Activated CD4-positive, CD25-positive, alpha-beta regulatory T cell (primary cell): ENCODE measurements at places on chromosomes 5 and 9.

DNA sequence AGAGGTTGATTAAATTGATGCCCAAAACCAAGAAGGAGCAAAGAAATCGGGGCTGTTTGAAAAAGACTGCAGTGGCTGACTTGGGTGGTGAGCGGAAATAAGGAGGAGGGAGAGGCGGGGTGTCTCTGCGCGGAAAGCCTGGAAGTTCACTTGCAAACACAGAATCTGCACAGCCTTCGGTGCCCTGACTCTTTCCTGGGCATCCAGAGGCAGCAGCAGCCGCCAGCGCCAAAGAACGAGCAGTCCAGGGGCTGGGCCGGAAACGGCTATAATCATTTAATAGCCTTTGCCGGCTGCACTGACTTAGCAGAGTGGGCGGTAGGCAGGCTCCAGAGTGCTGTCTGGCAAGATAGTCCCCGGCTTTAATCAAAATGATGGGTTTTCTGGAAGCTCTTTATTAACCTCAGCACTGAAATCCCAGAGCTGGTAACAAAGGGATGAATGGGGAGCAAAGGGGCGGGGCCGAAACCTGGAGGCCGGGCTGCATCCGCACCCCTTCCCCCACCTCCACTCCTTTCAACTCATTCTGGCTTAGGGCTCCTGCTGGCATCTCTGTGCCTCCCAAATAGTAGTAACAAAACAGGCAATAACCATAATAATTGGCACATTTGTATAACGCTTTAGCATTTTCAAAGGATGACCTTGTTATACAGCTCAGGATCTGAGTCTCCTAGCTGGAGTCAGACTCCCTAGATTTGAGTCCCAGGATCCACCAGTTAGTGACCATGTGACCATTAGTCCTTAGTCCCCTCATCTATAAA is 35.7 kb downstream of the PCDHAC2 start:
- no peak for DNase-seq

GRCh38 chr5:7970816-7971215 is 101.9 kb downstream of the MTRR start:
- no peak for DNase-seq

GRCh38 chr5:67605730-67606585 is 409.4 kb upstream of the CD180 start:
- no peak for DNase-seq

DNA sequence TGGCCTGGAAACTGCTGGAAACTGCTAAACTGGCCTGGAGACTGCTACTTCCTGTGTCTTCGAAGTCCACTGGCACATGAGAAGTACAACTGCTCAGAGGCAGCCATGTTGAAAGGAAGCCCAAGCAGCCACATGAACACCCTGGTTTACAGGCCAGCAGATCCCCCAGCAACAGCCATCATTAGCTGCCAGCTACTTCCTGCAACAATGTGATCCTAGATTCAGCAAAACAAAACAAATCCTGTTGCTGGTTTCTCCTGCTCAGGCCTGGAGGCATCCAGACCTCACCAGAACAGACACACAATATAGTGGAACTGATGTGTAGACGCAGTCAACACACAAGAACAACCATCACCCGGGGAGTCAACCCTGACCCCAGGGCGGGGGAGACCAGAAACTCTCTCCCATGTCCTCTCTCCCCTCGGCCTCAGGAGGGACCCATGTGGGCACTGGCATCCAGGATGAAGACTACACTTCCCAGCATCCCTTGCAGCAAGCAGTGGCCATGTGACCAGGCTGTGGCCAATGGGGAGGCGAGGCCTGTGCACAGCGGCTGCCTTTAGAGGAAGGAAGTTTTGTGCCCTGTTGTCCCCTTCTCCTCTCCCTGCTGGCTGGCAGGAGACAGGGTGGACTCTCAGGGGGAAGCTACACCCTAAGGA is 9.2 kb upstream of the LCN15 start:
- DNase-seq = no peak

GRCh38 chr5:16134204-16134603 is 45.4 kb downstream of the MARCHF11 start:
- no peak for DNase-seq

GRCh38 chr9:69122549-69123141 is 51.4 kb upstream of the TJP2 start:
- no peak for DNase-seq

GRCh38 chr5:66315784-66316183 is 171.7 kb downstream of the SREK1 start:
- DNase-seq = no peak
